ENCODE measurements at places on chromosomes 1 and 21. TPM values are rescaled to one million over a fixed set of nuclear protein-coding genes. Genes with fewer than 3 reads are reported as not detected.
A peak's percentile ranks its signal among the peaks of the same experiment; 100 is the strongest.

- DNase-seq: no peak
Observed at GRCh38 chr1:32888134-32888533, 1.8 kb downstream of the HPCA start.

- DNase-seq: no peak
Observed at GRCh38 chr1:198491028-198491427, 49.5 kb downstream of the ATP6V1G3 start.

DNA sequence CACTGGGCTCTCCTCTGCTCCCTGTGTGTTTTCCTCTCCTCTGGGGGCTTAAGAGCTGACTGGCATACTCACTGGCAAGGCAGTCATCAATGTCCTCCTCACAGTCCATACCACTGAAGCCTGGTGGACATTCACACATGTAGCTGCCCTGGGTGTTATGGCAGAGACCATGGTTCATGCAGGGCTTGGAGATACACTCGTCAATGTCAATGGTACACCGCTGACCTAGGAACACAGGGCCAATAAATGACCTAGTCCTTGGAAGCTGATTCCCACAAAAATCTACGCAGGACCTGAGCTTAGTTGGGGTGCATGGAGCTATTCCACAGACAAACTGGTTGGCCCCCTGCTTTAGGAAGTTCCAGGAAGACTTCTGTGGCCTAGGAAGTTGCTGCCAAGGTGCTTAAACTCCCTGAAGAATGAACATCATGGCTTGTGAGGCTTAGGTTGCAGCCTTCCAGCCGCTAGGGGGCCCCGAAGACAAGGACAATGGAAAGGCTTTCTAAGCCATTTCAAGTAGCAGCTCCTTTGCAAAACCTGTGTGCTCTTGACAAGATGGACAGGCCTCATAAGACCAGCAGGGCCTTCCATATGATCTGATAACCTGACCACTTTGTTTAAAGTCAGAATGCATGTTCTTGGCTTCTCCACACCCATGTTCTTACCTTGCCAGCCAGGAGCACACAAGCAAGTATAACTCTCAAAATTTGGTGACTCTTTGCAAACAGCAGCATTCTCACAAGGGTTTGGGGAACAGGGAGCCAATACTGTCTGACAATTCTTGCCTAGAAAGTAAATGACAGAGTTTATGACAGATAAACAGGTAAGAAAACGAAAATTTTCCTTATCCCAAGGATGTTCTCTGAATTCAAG lies 52.3 kb upstream of the ADAM30 start:
- peak; percentile 78 for DNase-seq

DNA sequence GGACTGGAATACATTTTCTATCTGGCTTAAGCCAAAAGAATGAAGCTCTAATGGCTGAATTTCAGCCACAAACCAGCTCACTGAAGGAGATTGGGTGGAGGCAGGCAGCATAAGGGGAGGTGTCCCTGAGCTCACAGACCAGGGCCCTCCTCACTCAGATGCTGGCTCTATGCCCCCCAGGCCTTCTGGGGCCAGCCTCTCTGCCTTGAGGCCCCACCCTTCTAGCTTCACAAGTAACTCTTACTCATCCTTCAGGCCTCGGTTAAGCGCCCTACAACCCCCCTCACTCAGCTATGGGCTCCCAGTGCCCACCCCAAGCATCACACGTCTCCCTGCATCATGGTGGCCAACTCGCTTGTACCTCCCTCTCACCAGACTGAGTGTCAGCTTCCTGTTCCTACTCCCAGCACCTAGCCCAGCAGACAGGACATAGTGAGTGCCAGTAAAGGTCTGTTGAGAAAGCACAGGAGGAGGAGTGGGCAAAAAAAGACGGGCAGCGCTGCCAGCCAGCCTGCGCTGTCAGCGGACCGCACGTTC lies 40.8 kb upstream of the GPR157 start:
- DNase-seq: no peak

The SPATA46 gene
- not detected for total RNA-seq

The LRRC40 gene
- total RNA-seq: 28.1 TPM
